ENCODE measurements at places on chromosomes 7 and 10. TPM values are rescaled to one million over a fixed set of nuclear protein-coding genes. Genes with fewer than 3 reads are reported as not detected.

The LRMDA gene
- total RNA-seq = not detected

The HECW1 gene
- total RNA-seq = not detected

The DPP6 gene
- total RNA-seq = not detected

The KNDC1 gene
- total RNA-seq = 1.2 TPM

The R3HCC1L gene
- total RNA-seq = 18.3 TPM

The C7orf57 gene
- 0.33 TPM for total RNA-seq

The CCDC172 gene
- total RNA-seq = not detected

The TCF7L2 gene
- 0.76 TPM for total RNA-seq

The CFAP69 gene
- not detected for total RNA-seq

The OR2A7 gene
- 3.0 TPM for total RNA-seq

GRCh38 chr10:73731588-73732375, 12.4 kb upstream of the SEC24C start:
- H3K4me3 ChIP-seq = peak overlapping the region; percentile 47
- H3K27ac ChIP-seq = peak overlapping the region; percentile 16
- peaks cover 19% of the 10 kb centered on the region for H3K4me1 ChIP-seq
- DNase-seq = no peak
- peaks cover 9% of the 10 kb centered on the region for H3K36me3 ChIP-seq

DNA sequence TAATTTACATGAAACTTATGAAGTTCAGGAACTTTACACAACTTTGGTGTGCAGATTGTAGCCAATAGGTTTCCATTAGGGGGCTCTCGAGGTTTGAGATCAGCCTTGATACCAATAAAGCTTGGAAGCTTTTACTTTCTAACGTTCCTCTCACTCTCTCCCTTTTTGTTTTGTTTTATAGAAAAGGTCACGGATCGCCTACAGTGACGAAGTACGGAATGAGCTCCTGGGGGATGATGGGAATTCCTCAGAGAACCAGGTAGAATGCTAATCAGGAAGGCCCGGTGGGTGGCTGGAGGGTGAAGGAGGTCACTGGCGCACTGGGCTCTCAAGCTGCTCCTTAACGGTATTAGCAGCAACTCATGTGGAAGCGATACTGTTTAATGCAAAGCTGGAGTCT, 79.9 kb downstream of the VTI1A start:
- no peak overlapping the region for H3K4me3 ChIP-seq
- no peak overlapping the region for H3K27ac ChIP-seq
- DNase-seq = no peak
- H3K27me3 ChIP-seq = no peaks in the 10 kb centered on the region
- H3K36me3 ChIP-seq = peaks cover 27% of the 10 kb centered on the region
- peaks cover 37% of the 10 kb centered on the region for H3K4me1 ChIP-seq

- H3K36me3 ChIP-seq = no peaks in the 10 kb centered on the region
- no peak for DNase-seq
- peaks cover 5% of the 10 kb centered on the region for H3K27me3 ChIP-seq
- no peaks in the 10 kb centered on the region for H3K4me1 ChIP-seq
- H3K27ac ChIP-seq = no peak overlapping the region
- H3K4me3 ChIP-seq = no peak overlapping the region
Observed at GRCh38 chr7:3879355-3880075, 578.5 kb downstream of the SDK1 start.

DNA sequence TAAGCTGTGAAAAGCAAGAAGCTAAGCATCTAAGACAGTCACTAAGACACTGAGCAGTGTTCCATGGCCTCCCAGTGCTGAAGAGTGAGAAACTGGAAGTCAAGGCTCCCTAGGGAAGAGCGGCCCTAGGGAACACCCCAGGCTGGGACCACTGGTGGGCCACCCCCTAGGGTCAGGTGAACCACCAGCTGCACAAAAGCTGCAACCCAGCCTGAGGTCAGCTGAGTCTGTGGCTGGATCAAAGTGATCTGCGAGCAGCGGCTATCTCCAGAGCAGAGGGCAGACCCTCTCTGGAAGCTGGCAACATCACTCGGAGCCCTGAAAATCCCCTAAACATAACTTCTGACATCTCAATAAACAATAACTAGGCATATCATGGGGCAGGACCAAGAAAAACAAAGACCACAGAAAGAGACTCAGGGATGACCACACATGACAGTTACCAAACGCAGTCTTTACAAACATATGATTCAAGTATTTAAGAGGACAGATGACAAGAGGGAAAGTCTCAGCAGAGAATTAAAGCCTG, 125.8 kb downstream of the DLG5 start:
- peaks cover 5% of the 10 kb centered on the region for H3K27me3 ChIP-seq
- peak overlapping the region; percentile 59 for H3K27ac ChIP-seq
- H3K36me3 ChIP-seq = no peaks in the 10 kb centered on the region
- peaks cover 33% of the 10 kb centered on the region for H3K4me1 ChIP-seq
- peak overlapping the region; percentile 14 for H3K4me3 ChIP-seq

GRCh38 chr10:6607182-6607581, 27.1 kb upstream of the PRKCQ start:
- peaks cover 53% of the 10 kb centered on the region for H3K36me3 ChIP-seq
- peak overlapping the region; percentile 22 for H3K4me3 ChIP-seq
- peak; percentile 53 for DNase-seq
- H3K27me3 ChIP-seq = no peaks in the 10 kb centered on the region
- H3K27ac ChIP-seq = peak overlapping the region; percentile 65

DNA sequence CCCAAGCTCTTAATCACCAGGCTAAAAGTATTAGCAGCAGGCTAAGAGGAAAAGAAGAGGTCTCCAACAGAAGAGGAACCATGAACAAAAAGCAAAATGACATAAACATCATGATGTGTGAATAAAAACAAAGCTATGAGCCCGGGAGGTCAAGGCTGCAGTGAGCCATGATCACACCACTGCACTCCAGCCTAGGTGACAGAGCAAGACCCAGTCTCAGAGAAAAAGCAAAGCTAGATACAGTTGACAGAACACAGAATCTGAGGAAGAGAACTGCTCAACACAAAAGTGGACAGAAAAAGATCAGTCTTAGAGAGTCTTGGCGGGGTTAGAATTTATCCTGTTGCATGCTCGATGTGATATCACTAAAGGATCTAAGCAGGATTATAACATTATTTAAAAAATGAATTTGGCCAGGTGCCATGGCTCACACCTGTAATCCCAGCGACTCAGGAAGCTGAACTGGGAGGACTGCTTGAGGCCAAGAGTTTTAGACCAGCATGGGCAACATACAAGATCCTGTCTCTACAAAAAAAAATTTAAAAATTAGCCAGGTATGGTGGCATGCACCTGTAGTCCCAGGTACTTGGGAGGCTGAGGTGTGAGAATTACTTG, 37.5 kb downstream of the NT5C2 start:
- no peaks in the 10 kb centered on the region for H3K4me1 ChIP-seq
- no peak overlapping the region for H3K27ac ChIP-seq
- no peaks in the 10 kb centered on the region for H3K27me3 ChIP-seq
- peaks cover 25% of the 10 kb centered on the region for H3K36me3 ChIP-seq
- no peak overlapping the region for H3K4me3 ChIP-seq

DNA sequence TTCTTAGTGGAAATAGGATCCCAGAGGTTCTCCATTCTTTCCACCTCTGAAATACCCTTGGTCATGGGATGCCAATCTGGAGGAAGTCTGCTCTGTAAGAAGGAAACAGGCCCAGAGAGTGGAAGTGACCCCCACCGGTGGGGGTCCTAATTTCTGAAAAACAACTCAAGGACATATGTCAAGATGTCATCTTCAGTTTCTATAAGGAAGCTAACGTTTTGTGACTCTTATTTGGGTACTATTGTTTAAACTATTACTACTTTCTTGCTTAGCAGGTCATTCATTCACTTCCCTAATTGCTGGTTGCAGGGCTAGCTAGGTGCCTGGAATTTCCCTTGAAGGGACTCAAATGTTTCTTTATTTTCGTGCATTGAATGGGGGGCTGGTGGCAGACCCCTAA, 1.9 kb upstream of the ZNF775 start:
- DNase-seq = no peak
- peaks cover 51% of the 10 kb centered on the region for H3K4me1 ChIP-seq
- H3K27me3 ChIP-seq = no peaks in the 10 kb centered on the region

GRCh38 chr7:159078193-159078910, 66.3 kb downstream of the VIPR2 start:
- no peak for DNase-seq
- no peaks in the 10 kb centered on the region for H3K4me1 ChIP-seq
- H3K36me3 ChIP-seq = no peaks in the 10 kb centered on the region
- no peak overlapping the region for H3K27ac ChIP-seq
- peaks cover 16% of the 10 kb centered on the region for H3K27me3 ChIP-seq

- DNase-seq = no peak
- H3K27me3 ChIP-seq = peaks cover 7% of the 10 kb centered on the region
- H3K27ac ChIP-seq = no peak overlapping the region
- no peaks in the 10 kb centered on the region for H3K4me1 ChIP-seq
Observed at GRCh38 chr10:10662716-10663408, 354.8 kb upstream of the CELF2 start.
